ENCODE measurements at places on chromosomes 12 and 14.

GRCh38 chr12:115094163-115094816 is 410.3 kb upstream of the TBX3 start:
- no peak for DNase-seq

DNA sequence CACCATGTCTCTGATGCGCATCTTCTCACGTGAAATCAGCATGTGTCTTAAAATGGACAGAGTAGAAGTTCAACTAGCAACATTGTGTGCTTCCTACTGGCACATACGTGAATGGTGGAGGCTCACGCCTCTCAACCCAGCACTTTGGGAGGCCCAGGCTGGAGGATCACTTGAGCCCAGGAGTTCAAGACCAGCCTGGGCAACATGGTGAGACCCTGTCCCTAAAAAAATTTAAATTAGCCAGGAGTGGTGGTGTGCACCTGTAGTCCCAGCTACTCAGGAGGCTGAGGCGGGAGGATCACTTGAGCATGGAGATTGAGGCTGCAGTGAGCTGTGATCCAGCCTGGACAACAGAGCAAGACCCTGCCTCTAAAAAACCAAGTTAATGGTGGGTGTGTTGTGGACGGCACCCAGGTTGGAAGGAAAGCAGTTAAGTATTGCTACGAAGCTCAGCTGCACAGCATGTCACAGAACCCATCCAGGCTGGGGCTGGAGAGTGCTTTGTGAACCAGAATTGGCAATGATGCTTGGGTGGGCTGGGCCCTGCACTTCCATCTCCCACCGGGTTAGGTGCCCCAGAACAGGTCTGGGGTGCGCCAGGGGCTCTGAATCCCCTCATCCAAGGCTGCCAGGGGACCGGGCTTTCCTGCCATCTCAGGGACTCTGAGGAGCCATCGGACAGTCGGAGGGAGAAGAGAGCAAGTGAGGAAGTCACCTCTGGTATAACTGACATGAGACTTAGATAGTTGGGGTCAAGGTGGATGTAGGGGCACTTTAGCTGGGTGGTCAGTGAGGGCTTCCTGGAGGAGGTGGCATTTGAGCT is 33.0 kb upstream of the ULK1 start:
- DNase-seq, result no peak

DNA sequence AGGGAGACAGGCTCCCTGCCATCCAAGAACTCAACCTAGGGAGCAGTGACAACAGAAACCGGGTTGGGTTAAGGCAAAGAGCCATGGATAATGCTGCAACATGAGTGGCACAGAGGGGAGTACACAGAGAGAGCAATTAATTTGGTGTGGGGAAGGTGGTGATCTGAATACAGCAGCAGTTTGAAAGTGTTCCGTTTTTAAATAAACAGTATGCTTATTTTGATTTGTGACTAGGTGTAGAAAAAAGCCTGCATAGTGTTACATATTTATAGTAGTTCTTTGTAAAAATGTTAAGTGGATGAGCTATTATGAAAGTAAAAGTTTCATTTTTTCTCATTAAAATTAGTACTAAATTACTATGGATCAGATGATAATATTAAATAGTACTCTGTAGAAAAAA is 8.7 kb downstream of the AKAP5 start:
- DNase-seq, result no peak

GRCh38 chr14:58815161-58815701 is 177.5 kb downstream of the DACT1 start:
- DNase-seq, result no peak

DNA sequence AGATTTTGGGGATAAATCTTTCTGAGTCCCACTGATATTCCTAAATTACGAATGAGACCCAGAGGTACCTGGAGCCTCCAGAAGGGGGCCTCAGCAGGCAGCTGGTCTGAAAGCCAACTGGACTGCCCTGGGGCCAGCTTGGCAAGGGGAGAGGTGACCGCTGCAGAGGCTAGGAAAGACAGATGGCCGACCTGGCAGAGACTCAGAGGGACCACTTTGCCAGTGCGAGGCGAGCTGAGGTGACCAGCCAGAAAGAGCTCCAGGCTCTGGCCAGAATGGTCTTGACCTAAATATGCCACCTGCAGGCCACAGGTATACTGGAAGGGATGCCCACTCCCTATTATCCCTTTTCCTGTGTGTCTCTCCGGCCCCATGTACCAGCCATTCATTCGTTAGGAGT is 256.8 kb upstream of the GARIN6 start:
- DNase-seq, result no peak

DNA sequence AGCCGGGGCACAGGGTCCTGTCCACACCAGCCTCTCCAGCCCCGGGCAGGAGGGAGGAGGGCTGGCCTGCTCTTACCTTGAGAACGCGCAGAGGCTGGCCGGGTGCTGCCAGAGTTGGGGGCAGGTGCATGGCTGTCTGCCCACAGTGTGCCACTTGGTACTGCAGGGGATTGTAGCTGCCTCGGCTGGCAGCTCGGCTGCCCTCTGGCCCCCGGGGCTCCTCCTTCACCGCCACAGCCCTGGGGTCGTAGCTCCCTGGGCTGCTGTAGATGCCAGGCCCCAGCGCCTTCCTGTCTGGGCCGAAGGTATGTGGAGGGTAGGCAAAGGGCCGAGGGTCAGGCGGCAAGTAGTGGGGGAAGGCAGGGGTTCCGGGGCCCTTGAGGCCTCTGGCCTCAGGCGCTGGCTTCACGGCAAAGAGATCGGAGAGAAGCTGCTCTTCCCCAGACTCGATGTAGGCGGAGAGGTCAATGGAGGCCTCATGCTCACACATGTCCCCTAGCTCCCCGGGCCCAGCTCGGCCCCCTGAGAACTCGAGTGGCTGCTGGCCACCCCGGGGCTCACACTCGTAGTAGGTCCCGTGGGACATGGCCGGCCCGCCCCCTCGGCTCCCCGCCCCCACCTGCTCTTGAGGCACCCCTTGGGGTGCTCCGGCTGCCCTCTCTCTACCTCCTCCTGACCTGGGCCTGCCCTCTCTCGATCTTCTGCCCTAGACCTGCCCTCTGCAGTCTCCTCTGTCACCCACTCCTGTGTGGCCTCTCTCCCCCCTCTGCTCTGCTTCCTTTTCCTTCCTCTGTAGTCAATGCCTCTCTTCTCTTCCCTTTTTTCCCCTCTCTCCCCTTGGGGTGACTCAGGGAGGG is at the start of gene CEBPE:
Gene CEBPE, minus strand, starts transcription at position 750 of the 857 bp plus-strand sequence. Its CDS starts 164 bp downstream, at position 586.
- no peak for DNase-seq

- no peak for DNase-seq
Observed at GRCh38 chr14:36301159-36301558, 19.3 kb downstream of the MBIP start.

DNA sequence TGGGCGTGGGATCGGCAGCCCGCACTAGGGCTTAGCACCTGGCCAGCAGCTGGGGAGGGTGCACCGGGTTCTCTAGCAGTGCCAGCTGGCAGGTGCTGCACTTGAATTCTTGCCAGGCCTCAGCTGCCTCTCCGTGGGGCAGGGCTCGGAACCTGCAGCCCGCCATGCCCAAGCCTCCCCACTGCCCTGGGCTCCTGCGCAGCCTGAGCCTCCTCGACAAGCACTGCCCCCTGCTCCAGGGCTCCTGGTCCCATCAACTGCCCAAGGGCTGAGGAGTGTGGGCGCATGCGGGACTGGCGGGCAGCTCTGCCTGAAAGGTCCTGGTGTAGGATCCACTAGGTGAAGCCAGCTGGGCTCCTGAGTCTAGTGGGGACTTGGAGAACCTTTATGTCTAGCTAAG is 30.6 kb upstream of the SDR39U1 start:
- no peak for DNase-seq

- no peak for DNase-seq
Observed at GRCh38 chr14:45136399-45136798, 669 bp downstream of the FANCM start.

- no peak for DNase-seq
Observed at GRCh38 chr12:45469902-45470301, 254.0 kb downstream of the ANO6 start.

GRCh38 chr12:65162609-65163008 is 6.8 kb upstream of the LEMD3 start:
- DNase-seq, result no peak

- no peak for DNase-seq
Observed at GRCh38 chr14:61803755-61804154, 41.5 kb downstream of the SNAPC1 start.

DNA sequence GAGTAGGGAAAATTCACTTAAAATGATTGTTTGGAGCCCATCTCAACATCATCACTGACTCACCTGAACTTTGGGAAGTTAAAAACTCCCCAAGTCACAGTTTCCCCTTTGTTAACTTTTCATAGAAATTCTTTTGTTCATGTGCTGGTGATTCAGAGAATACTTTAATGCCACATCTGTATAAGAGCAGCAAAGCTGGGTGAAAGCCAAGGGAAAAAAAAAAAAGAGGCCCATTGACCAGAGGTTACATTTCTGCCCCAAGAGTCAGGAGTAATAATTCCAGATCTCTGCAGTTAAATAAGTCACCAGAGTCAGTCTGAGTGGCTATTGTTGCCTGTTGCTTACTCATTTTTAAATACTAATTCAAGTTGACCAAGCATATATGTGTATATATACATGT is 136.4 kb upstream of the LGR5 start:
- no peak for DNase-seq

DNA sequence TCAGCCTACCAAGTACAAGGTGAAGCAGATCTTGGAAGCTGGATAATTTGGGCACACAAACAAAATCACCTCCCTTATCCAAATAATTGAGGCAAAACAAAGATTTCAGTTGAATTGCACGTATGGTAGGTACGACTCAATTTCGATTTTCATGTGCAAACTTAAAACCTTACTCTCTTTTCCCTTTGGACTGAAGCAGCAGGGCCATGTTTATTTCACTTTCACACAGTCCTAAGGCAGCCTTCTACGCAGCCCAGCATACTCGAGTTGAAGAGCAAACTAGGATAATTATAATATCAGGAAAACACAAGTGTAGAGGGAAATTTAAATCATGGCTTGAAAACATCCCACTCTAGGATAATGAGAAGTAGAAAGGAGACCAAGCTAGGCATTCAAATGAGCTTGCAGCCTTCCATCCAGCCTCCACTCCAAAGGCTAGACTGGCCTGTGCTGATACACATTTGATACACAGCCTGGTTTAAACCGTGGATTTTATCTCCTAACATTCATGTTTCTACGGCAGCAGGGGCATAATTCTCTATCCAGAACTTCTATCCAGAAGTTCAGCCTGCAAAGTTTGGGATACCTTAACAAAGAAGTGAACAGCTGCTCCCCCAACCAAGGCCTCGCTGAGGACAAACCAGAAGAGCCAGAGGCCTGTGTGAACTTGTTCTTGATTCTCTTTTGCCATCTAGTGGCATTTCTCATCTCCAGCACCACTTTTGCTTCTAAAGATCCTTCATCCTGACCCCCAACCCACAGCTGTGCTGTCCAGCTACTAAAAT is 2.4 kb upstream of the RNASE7 start:
- peak; percentile 21 for DNase-seq

- DNase-seq, result no peak
Observed at GRCh38 chr12:111340231-111340630, 28.7 kb downstream of the PHETA1 start.

GRCh38 chr12:116838365-116838764 is 42.9 kb downstream of the HRK start:
- DNase-seq, result no peak

DNA sequence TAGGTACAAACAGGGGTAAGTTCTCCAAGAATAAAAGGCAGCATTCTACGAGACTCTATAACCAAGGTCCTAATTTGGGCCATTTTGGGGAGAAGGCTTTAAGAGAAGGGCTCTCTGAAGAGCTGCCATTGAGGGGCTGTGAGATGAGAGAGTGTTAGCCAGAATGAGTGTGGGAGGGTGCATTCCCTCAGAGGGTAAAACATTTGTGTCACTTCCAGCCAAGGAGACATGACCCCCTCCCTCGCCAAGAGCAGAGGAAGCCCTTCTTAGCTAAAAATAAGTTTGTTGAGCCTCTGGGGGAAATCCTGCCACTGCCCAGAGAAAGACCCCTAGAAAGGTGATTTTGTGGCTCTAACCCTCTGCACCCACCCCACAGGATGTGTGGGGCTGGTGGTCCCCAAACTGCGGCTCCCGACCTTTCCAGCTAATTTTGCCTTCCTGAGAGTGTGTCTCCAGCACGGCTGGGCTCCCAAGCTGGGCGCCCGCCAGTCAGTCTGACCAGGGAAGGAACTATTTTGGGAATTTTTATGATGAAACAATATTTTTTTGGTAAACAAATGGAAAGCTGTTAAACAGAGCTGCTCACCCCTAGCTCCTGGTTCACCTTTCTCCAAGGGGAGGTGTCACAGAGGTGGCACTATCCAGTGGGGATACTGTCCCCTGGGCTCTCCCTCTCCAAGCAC is 65.9 kb upstream of the JDP2 start:
- no peak for DNase-seq

- DNase-seq, result no peak
Observed at GRCh38 chr12:99282624-99283023, 364.9 kb upstream of the GARIN6 start.

DNA sequence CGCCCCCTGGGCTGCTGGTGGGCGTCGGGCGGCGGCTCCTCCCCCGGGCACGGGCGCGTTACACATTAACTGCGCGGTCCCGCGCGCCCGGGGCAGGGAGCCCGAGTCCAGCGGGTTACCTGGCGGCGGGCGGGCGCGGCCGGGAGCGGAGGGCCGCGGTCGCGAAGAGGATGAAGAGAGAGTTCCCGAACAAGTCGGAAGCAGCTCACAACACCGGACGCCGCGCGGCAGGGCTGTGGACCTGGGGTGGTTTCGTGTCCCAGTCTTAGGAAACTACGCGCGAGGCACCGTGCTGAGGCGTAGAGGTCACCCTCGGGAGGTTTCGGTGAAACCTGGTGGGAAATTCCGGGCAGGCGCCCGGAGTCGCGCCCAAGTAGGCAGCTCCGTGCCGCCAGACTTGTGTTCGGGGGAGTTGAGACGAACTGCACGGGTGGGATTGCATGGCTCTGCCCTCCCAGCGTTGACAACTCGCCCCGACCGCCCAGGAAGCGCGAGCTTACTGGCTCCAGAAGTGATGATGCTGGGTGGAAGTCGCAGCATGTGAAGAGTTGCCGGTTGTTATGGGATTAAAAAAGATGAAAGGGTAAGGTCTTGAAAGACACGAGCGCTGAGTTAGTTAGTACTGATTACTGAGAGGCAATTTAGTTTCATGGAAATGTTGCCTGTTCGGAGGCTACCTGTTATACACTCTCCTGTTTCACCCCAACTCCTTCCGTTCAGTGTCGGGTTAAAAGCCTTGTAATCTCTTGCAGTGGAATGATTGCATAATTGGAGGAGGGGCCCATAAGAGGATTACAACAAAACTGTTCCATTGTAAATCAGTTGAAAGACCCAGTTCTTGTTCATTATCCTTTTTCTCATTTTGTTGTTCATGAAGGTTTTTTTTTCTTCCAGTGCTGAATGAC is 879 bp downstream of the RAB3IP start:
- peak; percentile 79 for DNase-seq

DNA sequence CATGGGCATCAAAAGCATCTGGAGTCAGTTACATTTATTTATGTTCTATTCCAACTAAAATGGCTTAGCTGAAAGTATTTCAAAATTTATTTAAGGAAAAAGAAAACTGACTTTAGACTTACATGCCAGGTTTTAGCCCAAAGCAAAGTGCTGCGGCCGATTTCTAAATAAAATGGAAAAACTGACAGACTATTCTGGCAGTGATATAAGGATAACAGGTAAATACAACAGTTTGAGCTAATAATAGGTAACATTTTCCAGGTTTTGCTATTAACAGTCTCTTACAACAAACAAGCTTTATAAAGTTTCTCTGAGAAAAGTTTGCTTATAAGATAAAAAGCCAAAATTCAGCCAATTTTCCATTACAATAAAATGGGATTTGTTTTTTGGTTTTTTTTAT is 937.2 kb upstream of the FLRT2 start:
- no peak for DNase-seq

GRCh38 chr14:37901978-37902377 is 305.7 kb upstream of the SSTR1 start:
- DNase-seq, result no peak

GRCh38 chr12:20950248-20950647 is 139.7 kb downstream of the SLCO1B3 start:
- no peak for DNase-seq

Measured in DND-41 (cell line).